ENCODE measurements at places on chromosomes 3 and 15.

GRCh38 chr3:193894121-193894863, 241.7 kb upstream of the HES1 start:
- no peak for DNase-seq

DNA sequence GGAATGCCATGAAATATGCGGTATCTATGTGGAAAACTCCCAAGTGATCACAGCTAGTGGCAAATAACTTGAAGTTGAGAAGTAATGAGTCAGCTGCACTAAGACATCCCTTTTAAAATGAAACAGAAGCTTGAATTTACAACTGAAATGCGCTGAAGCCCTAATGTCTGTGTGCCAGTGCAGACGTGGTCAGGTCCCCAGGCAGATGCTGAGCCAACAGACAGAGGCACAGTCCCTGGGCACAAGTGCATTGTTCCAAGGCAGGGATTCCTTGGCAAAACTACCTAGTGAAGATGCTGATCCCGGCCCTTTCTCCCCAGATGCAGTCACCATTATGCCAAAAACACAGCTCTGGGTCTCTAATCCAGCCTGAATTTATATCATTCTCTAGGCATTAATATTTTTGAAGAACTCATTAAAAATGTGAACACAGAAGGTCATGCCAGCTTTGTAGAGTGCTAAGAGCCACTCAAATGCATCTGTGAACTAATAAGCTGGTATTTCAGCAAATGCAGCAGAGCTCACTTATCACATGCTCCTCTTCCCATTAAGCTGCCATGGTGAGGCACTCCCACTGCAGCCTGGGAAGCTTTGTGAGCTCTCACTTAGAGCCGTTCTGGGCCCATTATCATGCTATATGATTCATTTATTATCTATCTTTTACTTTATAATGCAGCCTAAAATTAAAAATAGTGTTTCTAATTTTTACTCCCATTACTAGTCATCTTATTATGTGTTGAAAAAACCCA, 200.1 kb downstream of the GABRB3 start:
- no peak for DNase-seq

DNA sequence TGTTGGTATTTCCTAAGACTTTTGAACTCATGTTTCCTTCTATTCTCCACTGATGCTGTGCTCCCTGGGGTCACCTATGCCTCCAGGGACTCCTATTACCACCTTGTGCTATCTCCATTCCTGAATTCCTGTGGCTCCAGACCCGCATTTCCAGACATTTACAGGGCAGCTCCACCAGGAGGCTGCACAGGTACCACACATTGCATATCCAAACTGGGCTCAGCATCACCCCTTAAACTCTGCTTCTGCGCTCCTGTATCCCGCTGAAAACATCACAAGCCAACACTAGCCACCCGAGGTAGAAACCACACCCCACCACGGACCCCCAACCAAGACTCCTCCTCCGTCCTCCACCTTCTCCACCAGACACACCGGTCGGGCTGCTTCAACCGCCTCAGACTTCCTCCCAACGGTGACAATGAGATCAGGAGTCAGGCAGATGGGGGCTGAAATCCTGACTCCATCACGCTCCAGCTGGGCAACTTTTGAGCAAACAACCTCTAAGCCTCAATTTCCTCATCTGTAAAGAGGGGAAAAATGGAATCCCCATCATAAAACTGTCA, 10.4 kb downstream of the TNK2 start:
- no peak for DNase-seq

DNA sequence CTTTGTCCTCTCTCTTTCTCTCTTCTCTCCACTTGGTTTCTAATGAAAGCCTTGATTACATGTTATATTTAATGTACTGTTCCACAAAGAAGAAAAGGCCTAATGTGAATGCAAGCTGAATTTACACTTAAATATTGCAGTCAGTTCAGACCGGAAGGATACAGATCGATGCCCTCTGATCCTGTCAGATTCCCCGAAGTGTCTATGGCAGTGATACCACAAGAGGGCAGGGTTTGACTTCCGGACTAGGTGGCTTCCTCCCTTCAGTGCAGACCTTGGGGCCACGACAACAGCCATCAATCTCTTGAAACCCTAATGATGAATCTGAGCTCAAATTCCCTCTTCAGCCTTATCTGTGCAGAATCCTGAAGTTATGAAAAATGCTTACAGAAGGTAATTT, 29.5 kb downstream of the AGTR1 start:
- no peak for DNase-seq

GRCh38 chr15:89648106-89649012, 6.9 kb downstream of the KIF7 start:
- peak; percentile 35 for DNase-seq

DNA sequence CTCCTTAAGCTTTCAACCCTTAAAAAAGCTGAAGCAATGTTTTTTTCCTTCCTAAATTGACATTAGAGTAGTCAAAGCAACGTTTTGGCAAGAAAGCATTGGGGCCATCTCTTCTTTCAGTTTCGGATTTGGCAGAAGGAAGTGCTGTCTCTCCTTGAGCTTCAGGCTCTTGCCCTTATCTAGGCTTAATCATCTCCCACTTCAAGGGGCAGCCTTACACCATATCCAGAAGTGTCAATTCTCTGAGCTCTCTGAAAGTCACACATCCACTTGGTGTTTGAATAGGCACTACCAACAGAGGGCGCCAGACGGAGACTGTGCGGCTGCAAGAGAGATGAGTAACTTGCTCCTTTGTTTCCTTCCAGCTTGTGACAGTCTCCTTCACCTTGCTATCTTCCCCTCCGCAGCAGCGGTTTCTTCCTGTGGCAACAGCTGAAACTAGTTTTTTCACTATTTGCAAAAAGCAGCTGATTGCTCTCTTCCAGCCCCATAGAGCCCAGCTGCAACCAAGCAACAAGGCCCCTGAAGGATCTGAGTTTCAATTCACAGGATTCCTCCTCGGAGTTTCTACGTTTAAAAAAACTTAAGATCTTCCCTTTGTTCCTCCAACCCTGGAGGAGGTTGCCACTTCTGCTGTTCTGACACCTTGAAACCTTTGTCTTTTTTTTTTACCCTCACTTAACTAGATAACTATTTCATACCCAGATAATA, 147.0 kb upstream of the SLCO3A1 start:
- peak; percentile 91 for DNase-seq

DNA sequence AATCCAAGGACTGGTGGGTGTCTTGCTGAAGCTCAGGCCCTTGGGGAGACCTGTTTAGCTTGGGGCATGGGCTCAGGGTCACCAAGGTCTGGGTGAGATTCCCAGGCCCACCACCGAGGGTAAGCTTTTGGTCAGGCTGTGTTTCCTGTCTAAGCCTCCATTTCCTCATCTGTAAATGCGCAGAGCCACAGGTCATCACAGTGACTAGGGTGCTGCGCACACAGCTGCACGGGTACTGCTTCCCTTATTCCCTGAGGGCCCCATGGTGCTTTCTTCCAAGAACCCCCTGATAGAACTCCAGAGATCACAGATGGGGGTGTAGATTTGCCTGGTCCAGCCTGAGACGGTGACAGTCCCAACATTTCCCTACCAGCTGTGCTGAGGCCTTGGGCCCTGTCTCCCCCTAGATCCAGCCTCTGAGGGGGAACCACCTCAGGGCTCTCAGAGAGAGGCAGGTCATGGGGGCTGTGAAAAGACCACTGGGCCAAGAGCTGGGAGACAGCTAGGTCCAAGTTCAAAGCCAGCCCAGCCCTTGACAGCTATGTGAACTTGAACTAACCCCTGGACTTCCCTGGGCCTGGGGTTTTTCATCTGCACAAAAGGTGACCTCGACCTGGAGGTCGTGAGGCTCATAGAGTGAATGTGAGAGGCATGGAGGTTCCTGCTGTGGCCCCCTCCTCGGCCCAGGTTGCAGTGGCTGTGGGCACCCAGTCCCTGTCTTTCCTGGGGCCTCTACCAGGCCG, 60.7 kb downstream of the SEMA3G start:
- no peak for DNase-seq

DNA sequence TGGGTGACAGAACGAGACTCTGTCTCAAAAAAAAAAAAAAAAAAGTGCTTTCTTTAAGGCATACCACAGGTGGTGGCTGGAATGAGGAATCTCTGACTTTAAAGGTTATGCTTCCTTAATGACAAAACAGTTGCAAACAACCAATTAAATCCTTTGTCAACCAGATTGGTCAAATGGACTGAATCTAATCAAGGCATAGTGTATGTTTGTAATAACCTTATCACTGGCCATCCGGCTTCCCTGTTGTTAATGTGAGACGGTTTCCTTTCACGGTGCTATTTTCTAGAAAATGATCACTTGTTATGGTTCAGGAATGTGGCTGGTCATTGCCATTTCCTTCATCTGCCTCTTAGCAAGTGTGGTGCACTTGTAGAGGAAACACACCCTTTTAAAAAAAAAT, 75.9 kb downstream of the FLNB start:
- DNase-seq: no peak

DNA sequence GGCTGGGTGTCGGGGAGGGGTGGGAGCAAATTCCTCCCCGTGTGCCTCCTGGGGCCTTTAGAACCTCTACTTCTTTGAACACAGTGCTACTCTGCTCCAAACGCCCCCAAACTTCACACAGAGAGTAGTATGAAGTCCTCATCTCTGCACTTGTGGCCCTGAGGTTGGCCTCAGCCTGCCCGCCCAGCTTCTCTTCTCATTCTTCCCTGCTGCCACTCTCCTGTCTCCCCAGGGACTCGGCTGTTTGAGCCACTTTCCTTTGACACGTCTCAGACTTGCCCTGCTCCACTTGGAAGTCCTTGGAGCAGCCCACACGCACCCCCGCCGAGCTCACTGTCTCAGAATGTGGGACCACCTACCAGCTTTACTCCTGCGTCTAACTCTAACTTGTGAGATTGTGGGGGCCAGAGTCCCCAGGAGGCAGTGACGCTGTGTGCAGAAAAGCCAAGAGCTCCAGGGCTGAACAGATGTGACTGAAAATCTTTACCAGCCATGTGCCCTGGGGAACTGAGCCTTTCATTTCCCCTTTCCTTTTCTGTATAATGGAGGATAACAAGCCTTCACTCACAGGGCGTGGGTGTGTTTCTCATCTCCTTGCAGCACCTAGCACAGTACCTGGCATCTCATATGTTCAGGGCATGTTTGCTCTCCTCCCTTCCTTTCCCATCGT, 233.6 kb upstream of the CTDSPL start:
- no peak for DNase-seq

GRCh38 chr3:189277711-189278110, 105.9 kb downstream of the TPRG1 start:
- DNase-seq: no peak

GRCh38 chr3:129106320-129106719, 15.3 kb downstream of the RAB43 start:
- no peak for DNase-seq

GRCh38 chr3:6860954-6861624, at the start of gene GRM7:
GRM7 (plus strand) TSS chr3:6861115.
- DNase-seq: no peak

DNA sequence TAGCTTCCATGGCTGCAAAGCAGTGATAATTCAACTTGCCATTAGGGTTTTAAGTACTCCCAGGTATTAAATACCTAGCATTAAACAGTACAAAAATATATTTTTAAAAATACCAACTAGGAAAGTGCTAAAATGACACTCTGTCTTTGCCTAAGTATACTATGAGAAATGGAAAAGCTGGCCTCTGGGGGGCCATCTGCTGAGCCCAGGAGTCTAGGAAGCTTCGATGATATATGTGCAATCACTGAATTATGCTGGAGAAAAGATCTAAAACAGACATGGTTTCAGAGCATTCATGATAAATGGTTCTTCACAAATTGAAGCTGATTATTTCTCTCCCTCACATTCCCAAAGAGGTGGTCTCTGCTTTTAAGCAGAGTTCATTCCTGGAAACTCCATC, 191.8 kb downstream of the OPA1 start:
- no peak for DNase-seq

GRCh38 chr3:45966950-45967640, 23.8 kb downstream of the CXCR6 start:
- no peak for DNase-seq

DNA sequence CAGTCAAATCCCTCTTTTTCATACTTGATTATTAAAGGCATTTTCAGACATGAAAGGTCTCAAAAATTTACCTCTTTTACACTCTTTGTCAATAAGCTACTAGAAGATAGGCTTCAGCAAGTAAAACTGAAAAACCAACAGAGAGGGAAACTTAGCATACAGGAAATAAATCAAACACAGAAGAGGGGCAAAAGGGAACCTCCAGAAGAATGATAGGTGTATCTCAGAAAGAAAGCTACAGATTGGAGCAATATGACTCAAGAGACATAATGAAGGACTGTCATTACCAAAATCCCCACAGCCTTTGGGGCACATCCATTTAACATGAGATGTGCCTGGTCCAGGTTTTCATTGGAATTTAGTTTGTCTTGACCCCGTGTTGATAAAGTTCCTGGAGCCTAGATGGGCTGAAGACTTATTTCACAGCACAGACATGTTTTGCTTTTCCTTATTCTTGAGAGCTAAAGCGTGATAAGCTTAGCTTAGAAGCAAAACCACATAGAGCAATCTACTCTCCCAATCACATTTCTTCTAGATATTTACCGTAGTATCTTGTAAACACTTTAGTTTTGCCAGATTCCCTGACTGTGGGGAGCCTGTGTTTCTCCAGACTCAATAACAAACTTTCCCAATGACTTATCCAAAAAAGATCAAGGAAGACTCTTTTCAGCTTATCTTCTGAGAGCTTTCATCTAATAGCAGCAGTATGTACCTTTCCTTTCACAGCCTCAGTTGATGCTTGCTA, 11.7 kb downstream of the LRRFIP2 start:
- DNase-seq: no peak

DNA sequence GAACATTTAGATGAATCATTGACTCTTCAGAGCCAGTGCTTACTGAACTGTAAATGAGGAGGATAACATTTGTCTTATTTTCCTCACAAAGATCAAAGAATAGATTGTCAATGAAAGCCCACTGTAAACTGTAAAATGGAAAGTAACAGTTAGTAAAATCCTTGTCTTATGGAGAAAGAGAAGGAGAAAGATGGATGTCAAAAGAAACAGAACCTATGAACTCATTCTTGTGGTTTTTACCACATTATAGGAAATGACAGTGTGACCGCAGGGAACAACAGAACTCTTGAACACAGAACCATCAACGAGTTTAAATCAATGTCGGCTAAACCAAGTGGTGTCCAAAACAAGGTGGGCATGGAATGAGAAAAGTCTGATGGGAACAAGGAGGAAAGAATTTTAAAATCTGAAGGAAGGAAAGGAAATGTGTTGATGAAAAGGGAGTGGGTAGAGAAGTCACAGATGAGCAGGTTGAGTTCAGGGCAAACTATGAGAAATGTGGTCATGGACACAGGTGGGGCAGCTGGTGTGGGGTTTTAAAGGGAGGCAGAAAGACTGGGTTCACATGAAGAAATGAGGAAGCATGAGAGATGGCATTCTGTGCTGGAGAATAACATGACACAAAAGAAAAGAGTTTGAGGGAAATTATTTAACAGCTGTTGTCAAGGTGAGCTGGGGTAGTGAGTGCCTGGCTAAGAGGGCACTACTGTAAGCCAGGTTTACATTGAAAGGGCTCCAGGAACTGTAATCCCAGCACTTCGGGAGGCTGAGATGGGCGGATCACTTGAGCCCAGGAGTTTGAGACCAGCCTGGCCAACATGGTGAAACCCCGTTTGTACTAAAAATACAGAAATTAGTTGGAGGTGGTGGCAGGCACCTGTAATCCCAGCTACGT, 42.4 kb upstream of the ETV5 start:
- no peak for DNase-seq

GRCh38 chr15:99059010-99059981, 45.6 kb upstream of the SYNM start:
- DNase-seq: peak; percentile 86

- peak; percentile 85 for DNase-seq
These were observed at the start of gene PLCB2 for GRCh38 chr15:40307421-40308211. PLCB2 (minus strand) TSS chr15:40307935; CDS start chr15:40307672, 263 bp downstream.

GRCh38 chr3:153069598-153070510, 92.2 kb upstream of the RAP2B start:
- DNase-seq: no peak
